Dermis blood vessel endothelial cell (primary cell): ENCODE measurements at places on chromosomes 3 and 15. TPM values are rescaled to one million over a fixed set of nuclear protein-coding genes. Genes with fewer than 3 reads are reported as not detected.

TGM5 gene
- total RNA-seq, result not detected in 2 replicates

DNA sequence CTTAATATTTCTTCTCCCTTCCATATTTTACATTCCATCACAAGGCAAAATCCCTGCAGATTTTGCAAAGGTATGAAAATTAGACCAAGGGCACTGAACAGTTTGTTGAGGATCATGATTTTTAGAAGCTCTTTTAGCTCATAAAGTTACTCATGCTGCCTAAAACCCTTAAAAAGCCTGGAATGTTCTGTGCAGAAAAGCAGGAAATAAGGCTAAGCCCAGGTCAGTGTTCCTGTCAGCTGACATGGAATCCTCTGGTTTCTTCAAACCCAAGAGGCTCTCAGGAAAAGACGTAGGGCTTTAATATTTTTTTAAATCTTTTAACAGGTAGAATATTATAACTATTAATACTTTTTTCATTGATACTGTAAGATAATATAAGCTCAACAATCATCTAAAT lies 8.2 kb downstream of the CBLB start:
- DNase-seq, result peak; percentile 46

GOLGA8S gene
- 0.05 TPM in 1 of 2 replicates, not detected in the other for total RNA-seq

GOLGA6L4 gene
- 1.7 and 2.0 TPM in 2 replicates for total RNA-seq

DNA sequence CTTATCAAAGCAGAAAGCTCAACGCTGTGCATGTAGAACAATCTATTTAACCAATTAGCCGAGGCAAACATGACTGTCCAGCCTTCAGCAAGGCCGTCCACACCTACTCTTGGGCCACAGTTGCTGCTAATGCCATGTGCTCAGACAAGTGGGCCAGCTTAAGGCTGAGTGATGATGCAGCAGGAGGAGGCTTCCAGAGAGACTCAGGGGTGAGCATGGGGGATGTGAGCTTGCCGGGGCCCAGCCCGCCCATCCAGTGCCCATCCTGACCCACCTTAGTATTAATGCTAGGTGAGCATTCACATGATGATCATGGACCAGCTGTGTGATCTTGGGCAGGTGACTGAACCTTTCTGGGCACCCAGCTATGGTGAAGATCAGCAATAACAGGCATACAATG lies 150.1 kb downstream of the TPRA1 start:
- DNase-seq, result no peak

DNAJC17 gene
- 21.6 and 61.4 TPM in 2 replicates for total RNA-seq

- DNase-seq, result peak; percentile 87
These were observed 47.7 kb upstream of the GYG1 start for GRCh38 chr3:148943506-148944205.

RARB gene
- 1.2 and 1.5 TPM in 2 replicates for total RNA-seq

- no peak for DNase-seq
These were observed 344.2 kb upstream of the TPRG1 start for GRCh38 chr3:188827576-188827975.

- peak; percentile 78 for DNase-seq
These were observed 28.0 kb upstream of the RAB11A start for GRCh38 chr15:65841121-65841930.

PRKAR2A gene
- total RNA-seq, result 35.6 and 50.8 TPM in 2 replicates

PTH1R gene
- total RNA-seq, result 0.19 and 0.85 TPM in 2 replicates

ANKRD63 gene
- not detected in 2 replicates for total RNA-seq

GUCA1C gene
- 0.19 TPM in 1 of 2 replicates, not detected in the other for total RNA-seq

ZMAT3 gene
- 21.8 and 34.4 TPM in 2 replicates for total RNA-seq
